ENCODE measurements at places on chromosomes 3 and 15. TPM values are rescaled to one million over a fixed set of nuclear protein-coding genes. Genes with fewer than 3 reads are reported as not detected.

LARP6 gene
- total RNA-seq: 37.8 TPM

KNG1 gene
- total RNA-seq: not detected

PARL gene
- 57.2 TPM for total RNA-seq

GREM1 gene
- total RNA-seq: 0.59 TPM

CPB1 gene
- total RNA-seq: not detected

MYLK gene
- total RNA-seq: 17.8 TPM

HES1 gene
- total RNA-seq: 24.4 TPM

RASGRP1 gene
- 2.2 TPM for total RNA-seq

All from cardiac septum (tissue), 1 donor.